ENCODE measurements at places on chromosomes 3 and 15.

GRCh38 chr15:82551646-82552247, 11.5 kb upstream of the RPS17 start:
- no peak for DNase-seq

- no peak for DNase-seq
These were observed 660.7 kb upstream of the ADAMTS9 start for GRCh38 chr3:65348398-65348995.

GRCh38 chr3:14431452-14431916, 29.1 kb downstream of the SLC6A6 start:
- no peak for DNase-seq

DNA sequence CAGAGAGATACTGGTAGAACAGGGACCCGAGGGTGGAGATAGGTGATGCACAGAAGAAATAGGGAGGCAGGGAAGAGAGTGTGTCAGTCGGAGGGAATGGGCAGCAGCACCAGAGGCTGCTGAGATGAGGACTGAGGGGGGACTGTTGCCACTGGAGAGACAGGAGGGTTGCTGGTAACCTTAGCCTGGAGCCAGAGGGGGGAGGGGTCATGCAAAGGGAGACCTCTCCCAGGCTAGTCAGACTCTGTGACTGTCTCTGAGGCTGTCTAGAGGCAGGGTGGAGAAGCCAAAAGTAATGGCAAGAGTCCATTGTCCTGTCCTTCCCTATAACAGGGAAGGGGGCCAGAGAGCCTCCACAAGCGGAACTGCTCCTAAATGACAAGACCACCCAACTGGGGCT, 2.1 kb upstream of the DLEC1 start:
- no peak for DNase-seq

DNA sequence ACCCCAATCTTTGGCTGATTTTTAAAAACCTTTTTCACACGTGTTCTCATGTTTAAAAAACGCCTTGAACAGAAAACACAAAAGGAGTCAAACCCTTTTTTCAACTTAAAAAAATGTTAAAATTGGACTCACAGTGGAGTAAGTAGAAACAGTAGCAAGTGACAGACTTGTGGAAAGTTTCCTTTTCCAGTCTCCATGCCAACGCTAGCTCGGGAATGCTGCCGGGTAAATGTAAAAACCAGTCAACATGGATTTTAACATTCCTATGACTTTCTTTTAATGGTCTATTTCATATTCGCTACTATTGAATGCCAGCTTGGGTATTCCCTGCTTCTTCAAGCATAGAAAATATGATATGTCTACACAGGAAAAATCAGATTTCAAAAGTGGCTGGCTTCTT, 1.6 kb upstream of the PROK2 start:
- no peak for DNase-seq

DNA sequence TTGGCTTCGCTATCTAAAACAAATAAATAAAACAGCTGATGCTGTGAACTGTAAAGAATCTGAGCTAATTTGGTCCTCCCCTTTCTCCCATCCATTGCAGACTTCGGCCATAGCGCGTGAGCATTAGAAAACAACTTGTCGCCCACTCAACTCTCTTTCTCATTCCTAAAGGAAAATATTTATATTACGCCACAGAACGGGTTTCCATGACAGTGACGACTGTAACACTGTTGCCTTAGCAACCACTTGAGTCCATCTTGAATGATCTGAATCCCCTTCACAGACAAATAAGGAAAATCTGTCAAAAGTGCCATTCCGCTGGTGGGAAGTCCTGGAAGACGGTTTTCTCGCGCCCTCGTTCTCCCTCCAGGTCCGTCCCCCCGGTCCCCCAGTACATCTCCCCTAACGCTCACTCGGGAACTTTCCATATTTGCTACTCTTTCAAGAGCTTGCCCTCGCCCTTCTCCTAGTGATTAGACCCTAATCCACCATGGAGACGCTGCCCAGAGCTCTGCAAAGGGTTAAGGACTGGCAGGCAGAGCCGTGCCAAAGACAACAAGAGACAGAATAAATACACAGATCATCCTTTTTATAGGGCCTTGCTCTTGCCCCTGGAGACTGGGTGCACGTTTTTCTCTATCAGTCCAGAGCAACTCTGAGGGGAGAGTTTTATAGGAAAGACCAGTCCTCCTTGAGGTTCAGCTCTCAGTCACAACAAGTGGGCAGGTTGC, 50.5 kb downstream of the CRYGS start:
- no peak for DNase-seq

DNA sequence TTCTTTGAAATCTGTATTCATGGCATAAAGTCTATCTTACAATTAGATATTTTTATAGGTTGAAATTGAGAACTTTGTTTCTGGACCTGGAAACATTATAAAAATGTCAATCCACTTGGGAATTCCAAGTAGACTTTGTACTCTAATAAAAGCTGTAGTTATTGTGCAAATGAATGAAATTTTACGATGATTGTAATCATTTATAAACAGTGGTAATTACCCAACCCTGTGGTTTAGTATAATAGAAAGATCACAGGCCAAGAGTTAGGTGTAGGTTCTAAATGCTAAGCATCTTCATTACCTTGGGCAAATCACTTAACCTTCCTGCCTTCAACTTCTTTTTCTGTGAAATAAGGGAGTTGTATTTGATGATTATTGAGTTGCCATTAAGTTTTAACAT, 13.2 kb upstream of the SLC7A14 start:
- DNase-seq = no peak

GRCh38 chr3:197550489-197550888, 5.3 kb downstream of the BDH1 start:
- no peak for DNase-seq

Data from HTR-8/SVneo (cell line).